Activated T-helper 17 cell treated with anti-CD3 and anti-CD28 coated beads, Interleukin-2, amount 50 U/mL, for 72 hours (primary cell): ENCODE measurements at places on chromosomes 12 and 14. TPM values are rescaled to one million over a fixed set of nuclear protein-coding genes. Genes with fewer than 3 reads are reported as not detected.

MYF6 gene
- not detected for total RNA-seq

EFS gene
- total RNA-seq, result not detected

RNFT2 gene
- total RNA-seq, result 23.6 TPM

BCL2L2 gene
- 2.9 TPM for total RNA-seq

CDKN3 gene
- 68.0 TPM for total RNA-seq

GPRC5D gene
- not detected for total RNA-seq

DNA sequence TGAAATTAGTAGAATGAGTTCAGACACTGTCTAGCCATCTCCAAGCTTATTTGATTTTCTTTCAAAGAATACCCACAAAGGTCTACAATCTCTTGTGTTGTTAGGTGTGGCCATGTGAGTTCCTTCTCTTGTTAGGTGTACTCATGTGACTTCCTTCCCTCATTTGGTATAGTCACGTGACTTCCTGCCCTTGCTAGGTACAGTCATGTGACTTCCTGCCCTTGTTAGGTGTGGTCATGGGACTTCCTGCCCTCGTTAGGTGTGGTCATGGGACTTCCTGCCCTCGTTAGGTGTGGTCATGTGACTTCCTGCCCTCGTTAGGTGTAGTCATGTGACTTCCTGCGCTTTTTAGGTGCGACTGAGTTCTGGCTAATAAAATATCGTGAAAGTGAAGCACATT lies 179.6 kb downstream of the TMX1 start:
- peak; percentile 59 for ATAC-seq

- ATAC-seq, result no peak
These were observed 71.5 kb upstream of the MDM1 start for GRCh38 chr12:68403711-68404110.

GRCh38 chr12:48933664-48934311 lies 8.5 kb upstream of the FKBP11 start:
- peak; percentile 82 for ATAC-seq

DNA sequence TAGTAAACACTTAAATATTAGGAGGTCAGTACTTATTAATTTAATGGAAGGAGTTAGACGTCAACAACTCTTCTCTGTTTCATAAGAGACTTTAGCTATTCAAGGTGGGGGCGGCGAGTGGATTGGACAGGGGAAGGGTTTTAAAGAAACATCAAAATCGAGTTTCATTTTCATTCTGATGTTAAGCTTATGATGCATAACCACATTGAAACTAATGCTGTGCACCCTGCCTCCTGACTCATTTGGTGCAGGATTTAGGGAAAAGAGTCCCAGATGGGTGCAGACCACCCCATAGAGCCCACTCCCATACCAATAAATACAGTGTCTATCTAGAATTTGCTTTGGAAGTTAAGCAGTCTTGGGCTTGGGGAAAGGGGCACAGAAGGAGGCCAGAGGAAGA lies 7.4 kb downstream of the ZBTB39 start:
- peak; percentile 92 for ATAC-seq

DNA sequence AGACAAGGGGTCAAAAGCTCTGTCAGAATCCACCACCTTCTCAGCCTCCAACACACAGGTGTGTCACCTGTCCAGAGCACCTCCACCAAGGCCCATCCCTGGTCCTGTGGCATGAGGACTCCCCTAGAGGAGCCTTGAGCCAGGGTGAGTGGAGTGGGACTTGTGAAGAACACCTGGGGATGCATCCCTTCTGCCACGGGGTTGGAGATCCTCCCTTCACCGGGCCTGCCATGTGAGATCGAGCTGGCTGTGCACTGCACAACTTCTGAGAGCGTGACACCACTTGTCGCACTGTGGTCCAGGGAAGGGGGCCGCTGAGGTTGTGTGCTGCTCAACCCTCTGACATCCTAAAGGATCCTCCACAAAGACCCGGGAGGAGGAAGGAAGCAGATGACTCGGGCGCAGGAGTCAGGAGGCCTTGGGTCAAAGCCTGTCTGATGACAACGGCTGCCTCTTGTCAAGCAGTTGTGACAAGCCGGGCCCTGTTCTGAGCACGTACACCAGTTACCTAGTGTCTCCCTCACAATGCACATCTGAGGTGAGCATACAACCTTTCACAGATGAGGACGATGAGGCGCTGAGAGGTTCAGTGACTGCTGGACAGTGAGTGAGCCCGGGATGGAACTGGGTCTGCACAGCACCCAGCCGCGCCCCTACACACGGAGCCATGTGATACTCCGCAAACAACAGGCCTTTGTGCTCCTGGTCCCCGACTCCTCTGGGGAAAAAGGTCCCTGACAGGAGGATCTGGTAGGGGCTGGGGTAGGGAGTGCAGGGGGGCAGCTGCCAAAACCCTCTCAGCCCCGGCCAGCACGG lies 35.6 kb downstream of the CHGA start:
- ATAC-seq, result no peak

DNA sequence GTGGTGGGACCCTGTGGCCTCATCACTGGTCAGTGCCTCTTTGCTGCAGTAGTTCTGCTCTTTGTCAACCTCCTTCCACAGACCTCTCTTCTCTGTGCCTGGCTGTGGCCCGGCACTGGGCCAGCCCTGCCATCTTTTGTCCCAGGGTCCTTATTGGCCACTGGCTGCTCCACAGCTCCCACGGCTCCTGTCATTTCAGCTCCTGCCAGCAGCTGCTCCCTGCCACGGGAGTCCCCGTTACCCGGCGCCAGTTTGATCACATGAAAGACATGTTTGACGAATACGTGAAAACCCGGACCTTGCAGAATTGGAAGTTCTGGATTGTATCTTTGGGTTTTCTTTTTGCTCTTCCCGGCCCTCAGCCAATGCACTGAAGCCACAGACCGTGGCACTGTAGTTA lies 35.4 kb downstream of the IL31 start:
- no peak for ATAC-seq

GRCh38 chr12:132437252-132437932 lies 52.6 kb upstream of the FBRSL1 start:
- peak; percentile 38 for ATAC-seq

DNA sequence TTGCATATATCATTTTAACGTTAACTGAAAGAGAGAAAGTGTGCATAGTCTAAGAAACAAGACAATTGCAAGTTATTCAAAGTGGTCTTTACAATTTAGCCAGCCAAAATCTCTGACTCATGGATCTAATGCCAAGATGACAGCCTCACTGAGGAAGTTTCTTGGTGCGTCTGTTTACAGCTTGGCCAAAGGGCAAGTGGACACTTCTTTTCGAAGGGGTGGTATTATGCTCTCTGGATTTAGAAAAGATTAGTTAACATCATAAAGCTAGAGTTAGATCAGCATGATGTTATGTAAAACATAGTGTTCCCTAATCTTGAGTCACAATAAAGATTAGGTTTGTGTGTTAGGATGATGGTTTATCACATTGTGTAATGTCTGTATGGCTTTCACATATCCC lies 51.5 kb upstream of the SLC2A13 start:
- no peak for ATAC-seq

GRCh38 chr14:71103662-71104484 lies 196.6 kb downstream of the PCNX1 start:
- peak; percentile 34 for ATAC-seq

- no peak for ATAC-seq
These were observed 36.1 kb upstream of the ITPR2 start for GRCh38 chr12:26869104-26869494.

- ATAC-seq, result peak; percentile 87
These were observed 1211.4 kb downstream of the VRK1 start for GRCh38 chr14:98008381-98009113.
